ENCODE measurements at places on chromosomes 13 and 19. TPM values are rescaled to one million over a fixed set of nuclear protein-coding genes. Genes with fewer than 3 reads are reported as not detected.

The ZNF418 gene
- total RNA-seq: 53.4 TPM

The GIPC3 gene
- under 0.01 TPM for total RNA-seq

The SLC10A2 gene
- under 0.01 TPM for total RNA-seq

The CD22 gene
- total RNA-seq: not detected

Measured in frontal cortex (tissue), 4 donors.